Lower leg skin (tissue), 4 donors: ENCODE measurements at places on chromosomes 11 and 22.

DNA sequence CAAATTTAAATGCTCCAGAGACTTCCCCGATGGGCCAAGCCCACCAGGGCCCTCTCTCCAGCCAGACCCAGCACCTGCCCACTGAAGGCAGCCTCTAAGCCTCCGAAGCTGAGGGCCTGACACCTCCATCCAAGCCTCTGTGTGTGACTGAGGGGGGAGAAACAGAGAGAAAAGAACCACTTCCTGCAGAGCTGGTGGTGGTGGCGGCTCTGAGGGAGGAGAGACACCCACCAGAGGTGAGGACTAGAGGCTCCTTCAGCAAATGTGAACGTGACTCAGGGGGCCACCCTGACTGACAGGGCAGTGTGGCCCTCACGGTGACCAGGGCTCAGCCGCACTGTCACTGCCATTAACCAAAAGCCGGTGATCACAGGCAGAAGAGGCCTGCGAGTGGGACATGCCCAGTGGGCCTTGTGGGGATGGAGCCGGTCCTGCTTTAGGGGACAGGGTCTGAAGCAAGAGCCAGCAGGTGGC, 31.0 kb upstream of the CD5 start:
- DNase-seq = no peak

DNA sequence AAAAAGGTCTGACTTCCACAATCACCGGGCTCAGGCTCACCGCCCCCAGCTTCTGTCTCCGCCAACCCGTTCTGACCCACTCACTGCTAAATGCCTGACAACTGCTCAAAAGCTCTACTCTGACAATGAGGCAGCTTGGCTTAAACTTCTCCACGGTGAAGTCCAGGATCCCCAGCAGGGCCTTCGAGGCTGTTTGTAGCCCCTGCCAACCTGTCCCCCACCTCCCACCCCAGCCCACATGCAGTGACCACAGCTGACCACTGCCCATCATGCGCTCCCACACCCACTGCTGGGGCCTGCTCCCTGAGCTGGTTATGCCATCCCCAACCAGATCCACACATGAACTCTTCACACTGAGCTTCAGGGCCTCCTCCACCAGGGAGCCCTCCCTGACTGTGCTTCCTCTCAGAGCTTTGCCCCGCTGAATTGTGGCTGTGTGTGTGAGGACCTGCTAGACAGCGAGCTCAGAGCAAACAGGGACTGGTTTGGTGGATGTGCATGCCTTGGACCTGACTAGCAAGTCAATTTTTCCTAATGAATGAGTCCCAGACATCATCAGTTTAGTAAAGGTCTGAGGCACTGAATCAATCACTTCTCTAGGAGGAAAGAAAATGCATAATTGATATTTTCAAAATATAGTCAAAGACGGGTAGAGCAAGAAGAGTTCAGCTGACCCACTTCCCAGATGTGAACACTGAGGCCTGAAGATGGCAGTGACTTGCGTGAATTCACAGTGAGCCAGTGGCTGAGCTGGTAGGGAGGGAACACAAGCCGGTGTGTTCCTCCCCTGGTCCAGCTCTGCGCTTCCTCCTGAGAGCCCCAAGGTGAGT, 7.7 kb downstream of the LRRC32 start:
- DNase-seq = no peak

DNA sequence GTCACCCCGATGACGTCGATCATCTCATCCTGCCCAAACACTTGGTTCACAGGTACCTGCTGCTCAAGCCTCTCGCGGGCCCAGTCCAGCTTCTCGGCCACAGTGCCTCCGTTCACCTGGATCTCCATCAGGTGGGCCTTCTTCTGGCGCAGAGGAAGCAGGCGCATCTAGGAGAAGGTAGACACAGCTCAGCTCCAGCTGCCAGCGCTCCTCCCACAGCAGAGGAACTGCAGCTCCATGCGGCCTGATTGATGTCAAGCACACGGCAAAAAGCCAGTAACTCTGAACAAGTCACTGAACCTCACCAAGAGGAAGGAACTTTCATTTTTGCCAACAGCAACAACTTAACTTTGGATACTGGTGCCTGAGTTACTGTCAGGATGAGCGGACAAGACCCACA, 4.0 kb downstream of the RPL3 start:
- no peak for DNase-seq

DNA sequence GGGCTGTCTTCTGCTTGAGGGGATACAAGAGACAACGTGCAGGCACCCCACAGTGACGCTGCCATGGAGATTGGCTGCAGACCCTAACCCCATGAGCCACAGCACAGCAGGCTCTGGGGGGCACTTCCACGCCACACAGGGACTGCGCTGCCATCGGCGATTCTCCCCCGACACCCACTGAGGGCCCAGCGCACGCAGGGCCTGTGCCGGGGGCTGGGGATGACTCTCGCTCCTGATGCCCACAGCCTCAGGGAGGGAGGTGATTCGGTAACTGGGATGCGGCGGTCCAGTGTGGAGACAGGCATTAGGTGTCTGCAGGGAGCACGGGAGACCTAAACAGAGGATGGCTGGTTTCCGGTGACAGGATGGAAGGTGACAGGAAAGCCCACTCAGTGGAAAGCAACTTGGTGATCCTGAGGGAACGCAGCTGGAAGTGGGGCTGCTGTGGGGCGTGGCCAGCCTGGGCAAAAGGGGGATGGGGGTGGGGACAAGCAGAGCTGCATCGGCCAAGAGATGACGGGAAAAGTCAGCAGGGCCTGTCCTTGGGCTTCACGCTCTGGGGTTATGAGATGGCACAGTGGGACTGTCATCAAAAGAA, 37.7 kb downstream of the EFCAB6 start:
- no peak for DNase-seq

- peak; percentile 63 for DNase-seq
These were observed 39.3 kb upstream of the TP53I11 start for GRCh38 chr11:44989831-44990566.

- DNase-seq = no peak
These were observed 30.4 kb downstream of the RTN4R start for GRCh38 chr22:20237480-20238440.

DNA sequence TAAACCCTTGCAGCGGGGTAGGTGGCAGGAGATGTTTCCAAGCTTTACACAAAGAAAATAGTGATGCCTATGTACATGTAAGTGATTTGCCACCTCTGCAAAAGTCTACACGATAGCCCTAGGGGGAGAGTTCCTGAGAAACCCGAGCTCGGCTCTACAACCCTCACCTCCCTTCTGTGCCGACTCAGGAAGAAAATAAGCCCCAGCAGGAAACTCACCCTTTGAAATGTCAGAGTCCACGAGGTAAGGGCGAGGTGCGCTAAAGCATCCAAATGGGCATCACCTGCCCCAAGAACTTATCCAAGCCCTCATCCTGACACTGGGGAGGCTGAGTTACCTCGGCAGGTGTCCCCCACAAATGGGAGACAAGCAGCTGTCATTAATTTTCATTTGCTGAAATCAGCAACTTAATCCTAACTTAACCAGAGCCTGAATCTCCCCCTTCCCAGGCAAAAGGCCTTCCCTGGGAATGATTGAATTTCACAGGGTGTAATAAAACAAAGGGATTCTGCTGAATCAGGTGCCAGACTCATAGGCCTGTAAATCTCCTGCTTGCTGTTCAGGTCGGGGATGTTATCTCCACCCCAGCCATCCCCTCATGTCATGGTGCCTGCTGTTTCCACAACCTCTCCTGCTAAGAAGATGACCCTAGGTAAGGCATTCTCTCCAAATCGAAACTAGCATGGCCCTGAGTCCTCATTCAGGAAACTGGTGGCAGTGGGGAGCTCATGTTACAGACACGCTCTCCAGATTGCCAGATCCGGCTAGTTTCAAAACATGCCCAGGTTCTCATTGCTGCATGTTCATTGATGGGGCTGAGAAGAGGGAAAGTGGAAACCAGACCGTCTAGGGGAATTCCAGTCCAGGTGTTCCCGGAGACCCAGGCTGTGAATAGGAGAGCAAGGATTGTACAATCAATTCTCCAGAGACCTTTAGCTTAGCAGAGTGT, 105.3 kb upstream of the KIRREL3 start:
- no peak for DNase-seq

GRCh38 chr22:48368975-48369525, 1458.6 kb downstream of the BRD1 start:
- no peak for DNase-seq

GRCh38 chr11:88068848-88069554, 106.2 kb downstream of the RAB38 start:
- no peak for DNase-seq

- no peak for DNase-seq
These were observed 50.9 kb downstream of the SLC25A17 start for GRCh38 chr22:40768206-40768605.

DNA sequence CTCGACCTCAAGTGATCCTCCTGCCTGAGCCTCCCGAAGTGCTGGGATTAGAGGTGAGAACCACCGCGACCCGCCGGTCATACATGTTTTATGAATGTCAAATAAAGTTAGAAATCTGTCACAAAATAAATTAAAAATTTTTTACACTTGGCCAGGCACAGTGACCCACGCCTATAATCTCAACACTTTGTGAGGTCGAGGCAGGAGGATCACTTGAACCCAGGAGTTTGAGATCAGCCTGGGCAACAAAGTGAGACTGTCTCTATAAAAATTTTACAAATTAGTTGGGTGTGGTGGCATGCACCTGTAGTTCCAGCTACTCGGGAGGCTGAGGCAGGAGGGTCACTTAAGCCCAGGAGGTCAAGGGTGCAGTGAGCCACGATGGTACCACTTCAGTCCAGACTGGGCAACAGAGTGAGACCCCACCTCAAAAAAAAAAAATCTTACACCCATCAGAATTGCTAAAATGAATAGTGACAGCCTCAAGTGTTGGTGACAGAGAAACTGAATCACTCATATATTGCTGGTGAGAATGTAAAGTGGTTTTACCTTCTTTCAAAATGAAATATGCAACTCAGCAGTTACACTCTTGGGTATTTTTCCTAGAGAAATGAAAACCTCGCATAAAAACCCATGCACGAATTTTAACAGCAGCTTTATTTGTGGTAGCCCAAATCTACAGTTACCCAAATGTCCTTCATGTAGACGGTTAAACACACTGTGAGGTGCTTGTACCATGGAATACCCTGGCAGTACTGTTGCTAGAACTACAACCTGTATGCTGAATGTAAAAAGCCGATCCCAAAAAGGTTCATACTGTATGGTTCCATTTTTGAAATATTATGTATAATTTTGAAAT, 55.4 kb downstream of the MED15 start:
- DNase-seq = no peak

- no peak for DNase-seq
These were observed 14.6 kb downstream of the SLC43A1 start for GRCh38 chr11:57500926-57501325.

GRCh38 chr22:17949642-17950473, 74.5 kb downstream of the MICAL3 start:
- no peak for DNase-seq
